ENCODE measurements at places on chromosomes 11 and 22. TPM values are rescaled to one million over a fixed set of nuclear protein-coding genes. Genes with fewer than 3 reads are reported as not detected.

DNA sequence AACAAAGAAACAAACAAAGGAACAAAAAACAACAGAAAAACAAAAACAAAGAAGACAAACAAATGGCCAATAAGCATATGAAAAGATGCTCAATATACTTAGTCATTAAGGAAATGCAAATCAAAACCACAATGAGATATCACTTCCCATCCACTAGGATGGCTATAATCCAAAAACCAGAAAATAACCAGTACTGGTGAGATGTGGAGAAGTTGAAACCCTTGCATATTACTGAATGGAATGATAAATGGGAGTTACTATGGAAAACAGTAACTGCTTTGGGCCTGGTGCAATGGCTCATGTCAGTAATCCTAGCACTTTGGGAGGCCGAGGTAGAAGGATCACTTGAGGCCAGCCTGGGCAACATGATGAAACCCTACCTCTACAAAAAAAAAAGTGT lies 44.9 kb upstream of the RBFOX2 start:
- peak; percentile 30 for DNase-seq

- peak; percentile 99 for DNase-seq
These were observed 2.3 kb downstream of the TSPAN4 start for GRCh38 chr11:844693-845644.

DNA sequence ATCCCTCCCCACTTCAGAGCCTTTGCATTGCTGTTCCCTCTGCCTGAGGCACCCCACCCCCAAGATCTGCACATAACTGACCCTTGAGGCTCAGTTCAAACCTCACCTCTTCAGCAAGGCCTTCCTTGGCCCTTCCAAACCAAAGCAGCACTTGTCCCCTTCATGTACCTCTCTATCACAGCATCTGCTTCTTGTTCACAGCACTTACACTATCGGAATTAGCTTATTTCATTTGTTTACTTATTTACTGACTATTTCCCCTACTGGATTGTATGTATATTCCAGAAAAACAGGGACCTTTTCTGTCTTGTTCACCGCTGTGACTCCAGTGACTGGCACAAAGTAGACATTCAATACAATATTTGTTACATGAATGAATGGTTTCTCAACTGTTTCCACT lies 38.0 kb downstream of the HORMAD2 start:
- DNase-seq, result no peak

DNA sequence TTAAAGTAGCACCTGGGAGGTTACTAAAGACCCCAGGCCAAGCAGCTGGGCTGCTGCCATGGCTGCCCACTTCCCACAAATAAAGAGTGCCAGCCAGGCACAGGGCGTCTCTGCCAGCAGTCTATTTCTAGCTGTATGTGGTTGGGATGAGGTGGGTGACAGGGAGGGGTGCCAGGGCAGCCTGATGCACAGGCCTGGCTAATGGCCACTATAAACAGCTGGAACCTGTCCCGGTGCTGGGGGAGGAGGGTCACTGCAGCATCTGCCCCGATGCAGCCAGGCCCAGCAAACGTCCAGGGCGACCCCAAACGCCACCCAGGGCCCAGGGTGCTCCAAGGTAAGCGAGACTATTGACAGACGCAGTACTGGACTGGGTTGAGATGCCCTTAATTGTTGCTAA lies 37.4 kb downstream of the SCUBE1 start:
- no peak for DNase-seq

GRCh38 chr22:46247443-46247975 lies 2.6 kb downstream of the CDPF1 start:
- DNase-seq, result no peak

- DNase-seq, result no peak
These were observed at the start of gene DRICH1 for GRCh38 chr22:23632178-23632577. TSS of gene DRICH1 (minus strand) at chr22:23632321. CDS start at chr22:23632023, 298 bp downstream.

DNA sequence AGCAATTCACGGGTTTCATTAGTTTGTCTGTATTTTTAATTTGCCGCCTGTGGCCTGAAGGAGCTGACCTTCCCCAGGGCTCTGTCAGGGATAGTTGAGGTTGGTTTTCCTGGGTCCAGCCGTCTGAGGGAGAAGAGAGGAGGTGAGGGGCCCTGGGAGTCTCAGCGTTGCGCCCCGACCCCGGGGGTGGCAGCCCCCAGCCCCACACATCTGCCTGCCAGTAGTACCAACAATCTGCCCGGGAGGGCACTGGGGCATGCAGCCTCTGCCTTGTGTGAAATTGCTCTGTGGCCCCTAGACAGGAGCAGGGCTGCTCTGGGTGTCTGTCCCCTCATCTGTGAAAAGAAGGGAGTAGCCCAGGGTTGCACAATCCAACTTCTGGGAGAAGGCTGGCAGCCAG lies 6.6 kb downstream of the B3GAT1 start:
- DNase-seq, result no peak

GRCh38 chr11:113828191-113828590 lies 47.2 kb downstream of the USP28 start:
- DNase-seq, result no peak

- no peak for DNase-seq
These were observed 48.0 kb upstream of the CADM1 start for GRCh38 chr11:115552151-115552772.

DNA sequence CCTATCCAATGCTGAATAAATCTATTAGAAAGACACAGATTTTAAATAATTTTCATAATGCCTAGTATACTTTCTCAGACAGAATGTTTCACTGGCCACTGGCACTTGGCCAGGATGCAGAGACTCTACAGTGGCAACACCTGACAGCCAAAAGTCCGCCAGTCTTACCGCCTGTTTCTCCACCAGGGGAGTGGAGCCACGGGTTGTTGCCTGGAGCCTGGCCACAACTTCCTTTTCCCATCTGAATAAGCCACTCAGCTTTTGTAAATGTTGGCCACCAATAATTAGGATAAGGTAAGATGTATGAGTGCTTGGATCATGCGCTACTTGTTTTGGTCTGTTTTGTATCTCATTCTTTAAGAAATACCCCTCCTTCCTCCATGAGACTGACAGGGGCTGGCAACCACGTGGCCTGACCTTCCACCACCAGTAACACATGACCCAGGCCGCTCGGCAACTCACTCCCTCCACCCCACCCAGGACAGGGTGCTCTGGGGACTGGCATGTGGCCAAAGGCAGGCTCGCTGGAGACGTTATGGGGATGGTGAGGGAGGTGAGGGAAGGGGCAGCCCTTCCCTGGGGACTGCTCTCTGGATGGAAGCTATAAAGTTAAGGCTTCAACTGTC lies 93.0 kb upstream of the BID start:
- DNase-seq, result no peak

DNA sequence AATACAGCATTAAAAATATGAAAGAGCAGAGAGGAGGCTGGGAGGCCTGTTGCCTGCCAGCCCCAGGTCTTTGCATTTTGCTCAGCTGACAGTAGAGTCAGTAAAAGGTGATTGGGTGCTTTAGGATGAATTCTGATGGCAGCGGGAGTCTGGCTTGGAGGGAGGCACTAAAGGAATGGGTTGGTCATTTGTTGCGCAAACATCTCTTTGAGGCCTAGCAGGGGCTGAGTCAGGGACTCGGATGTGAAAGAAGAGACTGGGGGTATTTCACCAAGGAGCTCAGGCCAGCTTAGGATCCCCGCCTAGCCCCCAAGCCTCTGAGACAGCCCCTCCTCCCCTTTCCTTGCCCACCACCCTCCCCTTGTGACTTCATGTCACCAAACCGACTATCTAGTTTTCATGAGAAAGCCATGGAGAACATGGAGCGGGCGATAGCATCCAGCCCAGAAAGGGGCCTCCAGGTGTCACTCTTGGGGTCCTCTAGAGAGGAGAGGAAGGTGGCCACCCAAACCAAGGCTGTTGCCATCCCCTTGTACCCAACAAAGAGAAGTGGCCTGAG lies 9.7 kb downstream of the DGKZ start:
- peak; percentile 51 for DNase-seq

GRCh38 chr22:23182309-23183060 lies 2.2 kb downstream of the BCR start:
- DNase-seq, result no peak

Gene RIC3
- total RNA-seq, result not detected

Gene EMID1
- total RNA-seq, result 0.08 TPM

Gene C11orf42
- not detected for total RNA-seq

Gene CTSF
- total RNA-seq, result 35.0 TPM
